Caco-2 (cell line): ENCODE measurements at places on chromosomes 5 and 9.

DNA sequence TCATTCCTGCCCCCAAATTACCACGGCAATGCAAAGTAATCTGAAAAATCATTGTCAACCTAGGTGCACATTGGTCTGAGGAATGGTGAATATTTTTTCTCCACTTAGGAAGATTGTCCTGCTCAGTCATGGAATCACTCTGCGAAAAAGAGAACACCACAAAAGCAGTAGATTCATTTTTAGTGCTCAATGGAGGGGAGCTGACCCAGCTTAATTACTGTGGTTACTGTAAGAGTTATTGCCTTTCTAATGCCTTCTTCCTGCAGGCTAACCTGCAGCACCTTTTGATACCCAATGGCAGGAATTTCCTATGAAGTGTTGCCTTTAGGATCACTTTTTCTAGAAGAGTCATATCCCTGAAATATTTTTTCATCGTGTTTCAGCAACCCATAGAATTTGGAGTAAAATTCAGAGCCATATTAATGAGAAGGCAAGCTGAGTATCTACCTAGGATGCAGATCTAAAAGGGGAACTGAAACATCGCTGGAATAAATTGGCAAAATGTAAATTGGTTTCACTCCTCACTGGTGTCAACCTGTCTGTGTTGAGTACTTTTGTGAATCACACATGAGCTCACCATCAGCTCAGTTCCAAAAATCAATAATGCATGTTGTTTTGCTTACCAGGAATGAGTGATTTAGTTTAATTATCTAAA, 464.5 kb downstream of the CSNK1G3 start:
- no peak for DNase-seq

DNA sequence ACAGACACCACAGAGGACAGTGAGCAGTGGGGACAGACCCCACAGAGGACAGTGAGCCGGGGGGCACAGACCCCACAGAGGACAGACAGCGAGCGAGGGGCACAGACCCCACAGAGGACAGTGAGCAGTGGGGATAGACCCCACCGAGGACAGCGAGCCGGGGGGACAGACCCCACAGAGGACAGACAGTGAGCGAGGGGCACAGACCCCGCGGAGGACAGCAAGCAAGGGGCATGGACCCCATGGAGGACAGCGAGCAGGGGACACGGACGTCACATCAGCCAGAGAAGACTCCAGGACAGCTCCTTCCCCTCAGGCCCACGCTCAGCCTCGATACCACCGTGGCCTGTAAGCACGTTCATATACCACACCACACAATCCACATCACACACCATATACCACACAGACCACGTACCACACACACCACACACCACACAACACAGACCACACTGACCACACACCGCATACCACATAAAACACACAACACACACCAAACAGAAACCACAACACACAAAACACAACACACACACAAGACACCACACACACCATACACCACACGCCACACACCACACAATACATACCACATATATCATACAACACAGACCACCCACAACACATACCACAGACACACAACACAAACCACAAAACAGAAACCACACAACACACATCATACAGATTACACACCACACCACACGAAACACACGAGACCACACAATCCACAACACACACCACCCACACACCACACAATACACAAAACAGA, 5.2 kb upstream of the ZDHHC11 start:
- no peak for DNase-seq

DNA sequence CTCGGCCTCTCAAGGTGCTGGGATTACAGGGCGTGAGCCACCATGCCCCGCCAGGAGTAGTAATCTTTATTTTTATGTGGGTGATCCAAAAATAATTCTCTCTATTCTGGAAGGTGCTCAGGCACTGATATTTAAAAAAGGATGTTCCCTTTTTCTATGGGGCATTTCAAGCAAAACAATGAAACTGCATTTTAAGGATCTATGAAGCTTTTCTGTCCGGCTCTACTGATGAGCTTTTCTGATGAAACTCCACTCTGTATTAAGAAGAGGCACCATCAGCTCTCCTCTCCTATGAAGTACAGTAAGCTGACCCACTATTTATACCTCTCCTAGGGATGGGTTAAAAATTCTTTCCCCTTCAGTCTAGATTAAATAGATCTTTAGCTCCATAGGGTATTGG, 7.4 kb downstream of the ADAM19 start:
- no peak for DNase-seq

DNA sequence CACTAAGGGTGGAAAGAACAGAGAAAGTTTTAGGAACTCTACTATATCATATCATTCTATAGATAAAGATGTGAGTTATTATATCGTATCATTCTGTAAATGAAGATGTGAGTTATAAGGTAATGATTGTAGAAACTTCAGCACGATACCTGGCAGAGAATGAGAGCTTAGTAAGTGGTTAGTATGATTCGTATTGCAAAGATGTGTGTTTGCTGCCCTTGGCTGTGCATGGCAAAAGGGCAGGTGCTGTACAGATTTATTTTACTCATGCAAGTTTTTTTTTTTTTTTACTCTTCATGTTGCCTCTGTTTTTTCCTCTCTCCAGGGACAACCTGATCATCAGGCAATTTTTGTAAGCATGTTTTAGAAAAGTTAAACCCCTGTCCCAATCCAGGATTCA, 83.3 kb downstream of the EGFLAM start:
- DNase-seq: no peak

DNA sequence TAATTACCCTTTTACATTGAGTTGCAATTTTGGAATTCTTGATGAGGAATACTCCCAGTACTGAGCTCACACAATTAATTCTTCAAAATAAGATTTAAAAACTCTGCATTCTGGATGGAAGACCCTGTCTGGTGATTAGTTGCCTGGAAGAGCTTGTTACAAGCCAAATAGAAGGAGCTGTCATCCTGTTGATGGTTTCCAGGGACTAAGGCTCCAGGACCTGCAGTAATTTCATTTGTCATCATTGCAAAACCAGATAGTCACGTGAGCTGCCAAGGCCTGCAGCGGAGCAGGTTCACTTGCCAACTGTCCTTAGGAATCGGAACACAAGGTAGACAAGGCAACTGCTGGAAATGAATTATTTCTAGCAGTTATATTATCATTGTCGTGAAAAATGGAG, 597.7 kb downstream of the CCDC171 start:
- DNase-seq: no peak

- no peak for DNase-seq
Observed at GRCh38 chr5:81994679-81995078, 22.9 kb downstream of the ATG10 start.

DNA sequence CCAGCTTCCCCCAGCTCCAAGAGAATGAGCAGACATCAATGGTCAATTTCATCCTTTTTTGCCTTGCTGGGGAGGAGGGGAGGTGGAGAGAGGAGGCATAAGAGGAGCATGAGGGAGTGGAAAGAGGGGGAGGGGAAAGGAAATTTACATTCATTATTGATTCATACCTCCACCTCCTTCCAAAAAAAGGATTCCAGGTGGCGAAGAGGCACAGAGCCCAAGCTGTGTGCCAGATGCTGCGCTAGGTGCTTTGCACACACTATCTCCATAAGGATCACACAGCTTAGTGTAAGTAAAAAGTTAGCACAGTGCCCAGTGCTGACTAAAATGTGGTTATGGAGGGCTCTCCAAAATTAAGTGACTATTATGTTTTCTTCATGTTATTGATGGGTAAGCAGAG, 11.0 kb downstream of the ASTN2 start:
- no peak for DNase-seq

- DNase-seq: no peak
Observed at GRCh38 chr5:147853372-147853987, 22.0 kb upstream of the SPINK1 start.

GRCh38 chr9:134600371-134600770, 41.2 kb upstream of the COL5A1 start:
- no peak for DNase-seq
